ENCODE measurements at places on chromosomes 1 and 21.

- DNase-seq = no peak
Measured at GRCh38 chr1:65020774-65021173, 54.4 kb upstream of the JAK1 start.

DNA sequence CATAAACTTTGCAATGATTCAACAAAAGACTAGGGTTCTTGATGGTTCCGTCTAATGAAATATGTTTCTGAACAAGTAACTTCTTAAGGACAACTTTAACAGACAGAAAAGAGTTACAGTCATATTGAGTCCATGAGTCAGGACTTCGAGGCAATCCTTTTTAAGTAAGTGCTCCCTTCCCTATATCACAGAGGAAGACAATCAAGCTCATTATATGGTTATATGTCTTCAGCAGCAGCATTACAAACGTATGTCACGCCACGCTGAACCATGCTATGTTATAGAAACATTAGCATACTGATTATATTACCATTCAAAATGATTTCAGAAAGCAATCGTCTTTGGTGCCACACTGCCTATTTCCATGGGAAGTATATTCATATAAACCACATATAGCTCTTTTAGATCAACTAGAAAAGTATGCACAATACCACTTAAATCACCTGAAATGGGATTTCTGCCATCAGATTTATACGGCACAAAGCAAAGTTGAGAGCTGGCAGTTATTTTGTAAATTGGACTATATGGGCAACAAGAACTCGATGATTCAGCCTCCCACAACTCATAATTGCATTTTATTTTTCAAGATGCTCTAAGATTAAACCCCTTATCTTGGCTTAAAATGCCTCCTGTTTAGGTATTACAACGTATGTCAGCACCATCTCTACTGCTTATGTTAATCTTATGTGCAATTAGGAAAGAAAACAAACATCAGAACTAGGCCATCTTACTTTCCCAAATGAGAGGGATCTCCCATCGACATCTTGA is 111.3 kb upstream of the SAMSN1 start:
- DNase-seq = no peak

GRCh38 chr1:167555971-167556714 is 2.6 kb upstream of the CREG1 start:
- peak; percentile 47 for DNase-seq

DNA sequence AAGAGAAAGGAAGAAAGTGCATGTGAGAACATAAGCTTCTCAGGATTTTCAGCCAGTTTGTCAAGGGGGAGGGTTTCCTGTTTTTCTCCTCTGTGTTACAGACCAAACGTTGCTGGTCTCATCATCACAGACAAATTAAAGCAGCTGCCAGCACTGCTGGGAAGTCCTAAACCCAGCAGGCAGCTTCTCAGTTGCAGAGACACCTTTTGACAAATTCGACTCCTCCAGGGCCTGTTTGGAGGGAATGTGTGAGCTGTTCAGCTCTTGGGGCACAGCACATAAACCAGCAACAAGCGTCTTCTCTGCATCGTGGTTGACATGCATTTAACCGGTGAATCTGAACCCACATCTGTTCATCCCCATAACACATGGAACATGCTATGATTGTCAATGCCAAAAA is 454.6 kb upstream of the RUNX1 start:
- no peak for DNase-seq

DNA sequence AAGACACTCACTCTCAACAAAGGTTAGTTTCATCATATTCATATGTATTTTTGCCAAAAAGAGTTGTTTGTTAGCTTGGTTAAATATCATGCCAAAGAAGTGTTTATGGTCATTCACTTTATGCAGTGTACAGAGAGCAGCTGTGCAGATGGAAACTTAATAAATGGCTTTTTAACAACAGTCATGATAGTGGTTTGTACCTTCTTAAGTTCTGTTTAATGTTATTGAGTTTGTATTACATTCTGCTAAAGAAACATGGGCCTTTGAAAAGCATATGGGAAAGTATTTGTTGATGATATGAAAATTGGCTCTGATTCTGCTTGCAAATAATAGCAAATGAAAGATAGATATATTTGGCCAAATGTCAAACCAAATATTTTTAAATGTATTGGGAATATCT is 607.3 kb downstream of the NCAM2 start:
- DNase-seq = no peak

DNA sequence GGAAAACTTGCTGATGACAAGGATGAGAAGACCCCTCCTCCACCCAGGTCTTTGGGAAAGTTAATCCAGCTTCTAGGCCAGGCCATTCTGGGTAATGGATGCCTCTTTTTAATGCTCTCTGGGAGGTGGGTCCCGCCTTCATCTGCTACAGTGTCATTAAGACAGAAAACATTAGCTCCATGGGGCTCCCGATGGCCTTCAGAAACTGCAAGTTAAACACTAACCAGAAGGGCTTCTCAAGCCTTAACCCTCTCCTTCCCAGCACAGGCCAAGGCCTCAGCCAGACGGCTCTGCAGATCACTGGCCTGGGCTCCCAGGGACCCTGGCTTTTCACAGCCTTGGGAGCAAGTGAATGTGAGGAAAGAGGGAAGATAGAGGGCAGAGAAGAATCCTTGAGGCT is 364.9 kb downstream of the MATN1 start:
- no peak for DNase-seq

- no peak for DNase-seq
Measured at GRCh38 chr1:185593271-185593670, 140.9 kb upstream of the HMCN1 start.

- no peak for DNase-seq
Measured at GRCh38 chr1:160133990-160134770, 17.2 kb upstream of the ATP1A4 start.

- no peak for DNase-seq
Measured at GRCh38 chr1:60488847-60489246, 415.3 kb upstream of the C1orf87 start.

DNA sequence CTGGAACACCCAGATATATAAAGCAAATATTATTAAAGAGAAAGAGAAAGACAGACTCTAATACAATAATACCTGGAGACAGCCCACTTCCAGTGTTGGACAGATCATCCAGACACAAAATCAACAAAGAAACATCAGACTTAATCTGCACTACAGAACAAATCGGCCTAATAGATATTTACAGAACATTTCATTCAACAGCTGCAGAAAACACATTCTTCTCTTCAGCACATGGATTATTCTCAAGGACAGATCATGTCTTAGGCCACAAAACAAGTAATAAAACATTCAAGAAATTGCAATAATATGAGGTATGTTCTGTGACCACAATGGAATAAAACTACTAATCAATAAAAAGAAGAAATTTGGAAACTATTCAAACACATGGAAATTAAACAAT is 398.3 kb upstream of the DUSP10 start:
- DNase-seq = no peak

DNA sequence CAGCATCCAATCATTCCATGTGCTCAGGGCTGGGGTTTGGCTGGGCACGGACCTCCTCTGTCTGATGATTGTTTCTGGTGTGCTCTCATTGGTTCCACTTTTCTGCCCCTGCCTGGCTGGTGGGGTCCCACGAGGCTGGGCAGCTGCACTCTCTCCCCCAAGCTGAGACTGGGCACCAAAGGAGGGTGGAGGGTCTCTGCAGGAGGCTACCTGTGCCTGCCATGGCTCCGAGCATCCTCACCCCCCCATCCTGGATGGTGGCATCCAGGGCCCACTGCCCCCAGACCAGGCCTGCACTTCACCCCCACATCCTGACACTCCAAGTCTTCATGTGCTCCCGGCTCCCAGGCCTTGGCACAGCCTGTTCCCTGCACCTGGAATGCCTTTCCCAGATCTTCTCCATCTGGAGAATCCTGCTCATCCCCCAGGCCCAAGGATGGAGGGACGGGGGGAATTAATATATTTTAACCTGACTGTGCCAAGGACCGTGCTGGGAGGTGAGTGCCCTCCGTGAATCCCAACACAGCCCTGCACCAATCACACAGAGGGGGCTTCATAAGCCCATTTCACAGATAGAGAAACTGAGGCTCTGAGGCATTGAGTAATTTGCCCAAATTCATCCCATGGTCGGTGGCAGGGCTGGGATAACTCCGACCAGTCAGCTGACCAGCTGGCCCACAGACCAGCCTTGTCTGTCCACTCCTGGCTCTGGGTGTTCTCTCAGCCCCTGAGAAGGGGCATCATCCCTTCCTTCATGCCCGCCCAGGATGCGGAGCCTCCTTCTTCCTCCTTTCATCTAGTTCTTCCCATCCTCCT is 403.4 kb downstream of the MATN1 start:
- DNase-seq = no peak

DNA sequence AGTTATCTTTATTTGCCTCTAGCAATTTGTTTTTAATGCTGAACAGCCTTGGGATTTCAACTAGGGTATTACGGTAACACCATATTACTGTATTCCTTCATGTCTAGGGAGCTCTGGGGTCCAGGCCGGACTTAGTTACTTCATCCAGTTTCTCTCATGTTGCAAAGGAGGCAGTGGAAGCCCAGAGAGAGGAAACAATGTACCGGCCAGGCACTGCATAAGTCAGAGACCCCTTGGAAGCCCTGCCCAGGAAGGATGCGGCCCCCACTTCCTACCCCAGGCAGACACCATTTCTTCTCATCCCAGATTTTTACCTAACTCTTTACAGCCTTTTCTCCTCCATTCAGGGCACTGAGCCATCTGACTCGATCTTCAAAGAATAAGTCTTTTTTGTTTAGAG is 32.5 kb downstream of the TRABD2B start:
- no peak for DNase-seq

- peak; percentile 11 for DNase-seq
Measured at GRCh38 chr21:43585924-43586413, 73.3 kb downstream of the HSF2BP start.

- DNase-seq = no peak
Measured at GRCh38 chr1:95685081-95685480, 451.1 kb downstream of the RWDD3 start.

- peak; percentile 42 for DNase-seq
Measured at GRCh38 chr1:184425449-184426277, 38.8 kb downstream of the C1orf21 start.

- DNase-seq = no peak
Measured at GRCh38 chr1:166960858-166961474, 14.4 kb downstream of the ILDR2 start.

- DNase-seq = no peak
Measured at GRCh38 chr21:44438531-44439210, 16.6 kb upstream of the LRRC3 start.

DNA sequence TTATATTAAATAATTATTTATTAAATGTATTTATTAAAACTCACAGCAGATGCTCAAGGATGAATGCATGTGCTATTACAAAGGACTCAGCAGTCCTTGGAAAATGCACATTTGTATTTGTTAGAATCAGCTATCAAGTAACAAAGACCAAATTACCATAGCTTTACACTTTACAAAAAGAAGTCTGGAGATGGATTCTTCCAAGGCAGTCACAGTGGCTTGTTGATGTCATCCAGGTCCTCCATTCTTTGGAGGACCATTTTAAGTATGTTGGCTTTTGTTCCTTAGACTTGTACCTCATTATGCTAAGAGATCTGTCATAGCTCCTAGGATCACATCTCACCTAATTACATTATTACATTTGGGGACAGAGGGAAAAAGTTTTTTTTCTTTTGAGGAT is 63.4 kb downstream of the NTMT2 start:
- DNase-seq = no peak

- DNase-seq = no peak
Measured at GRCh38 chr1:36092798-36093185, 4.1 kb downstream of the ADPRS start.

- no peak for DNase-seq
Measured at GRCh38 chr1:153746174-153746573, 18.3 kb downstream of the INTS3 start.

DNA sequence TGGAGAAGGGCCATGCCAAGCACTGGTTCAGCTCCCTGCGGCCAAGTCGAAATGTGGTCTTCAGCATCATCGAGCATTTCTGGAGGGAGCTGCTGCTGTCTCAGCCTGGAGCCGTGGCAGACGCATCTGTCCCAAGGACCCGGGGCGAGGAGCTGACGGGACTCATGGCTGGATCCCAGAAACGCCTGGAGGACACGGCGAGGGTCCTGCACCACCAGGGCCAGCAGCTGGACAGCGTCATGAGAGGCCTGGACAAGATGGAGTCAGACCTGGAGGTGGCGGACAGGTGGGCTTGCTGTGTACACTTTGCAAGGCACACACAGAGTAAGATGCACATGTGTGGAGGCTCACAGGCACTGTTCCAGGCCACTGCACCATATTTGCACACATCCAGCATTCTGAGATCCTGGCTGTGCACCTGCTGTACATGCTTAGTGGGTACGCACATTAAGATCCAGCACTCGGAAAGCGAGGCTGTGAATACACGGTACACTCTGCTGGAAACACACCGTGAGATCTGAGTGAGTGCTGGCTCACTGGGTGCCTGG is 12.8 kb downstream of the SNAP47 start:
- no peak for DNase-seq

- DNase-seq = no peak
Measured at GRCh38 chr1:186481303-186481888, 20.5 kb upstream of the PDC start.

GRCh38 chr1:57860325-57860724 is 436.5 kb upstream of the DAB1 start:
- no peak for DNase-seq

DNA sequence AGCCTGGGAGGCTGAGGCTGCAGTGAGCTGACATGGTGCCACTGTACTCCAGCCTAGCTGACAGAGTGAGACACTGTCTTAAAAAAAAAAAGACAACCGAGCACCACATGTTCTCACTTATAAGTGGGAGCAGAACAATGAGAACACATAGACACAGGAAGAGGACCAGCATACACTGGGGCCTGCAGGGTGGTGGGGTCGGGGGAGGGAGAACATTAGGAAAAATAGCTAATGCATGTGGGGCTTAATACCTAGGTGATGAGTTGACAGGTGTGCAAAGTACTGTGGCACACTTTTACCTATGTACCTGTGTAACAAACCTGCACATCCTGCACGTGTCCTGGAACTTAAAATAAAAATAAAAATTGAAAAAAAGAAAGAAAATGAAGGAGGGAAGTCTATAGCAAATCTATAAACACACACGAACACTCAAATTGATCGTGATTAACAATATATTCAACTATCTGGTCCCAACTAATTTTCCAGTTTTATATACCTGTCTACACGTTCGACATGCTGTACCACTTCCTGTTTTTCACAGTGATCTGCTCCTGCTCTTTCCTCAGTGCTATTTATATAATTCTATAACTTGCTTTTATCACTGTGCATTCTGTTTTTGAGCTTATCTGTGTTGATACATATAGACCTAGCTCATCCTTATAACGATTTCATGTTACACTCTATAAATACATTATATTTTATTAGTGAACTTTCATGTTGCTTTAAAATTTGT is 27.2 kb downstream of the AK5 start:
- DNase-seq = no peak

DNA sequence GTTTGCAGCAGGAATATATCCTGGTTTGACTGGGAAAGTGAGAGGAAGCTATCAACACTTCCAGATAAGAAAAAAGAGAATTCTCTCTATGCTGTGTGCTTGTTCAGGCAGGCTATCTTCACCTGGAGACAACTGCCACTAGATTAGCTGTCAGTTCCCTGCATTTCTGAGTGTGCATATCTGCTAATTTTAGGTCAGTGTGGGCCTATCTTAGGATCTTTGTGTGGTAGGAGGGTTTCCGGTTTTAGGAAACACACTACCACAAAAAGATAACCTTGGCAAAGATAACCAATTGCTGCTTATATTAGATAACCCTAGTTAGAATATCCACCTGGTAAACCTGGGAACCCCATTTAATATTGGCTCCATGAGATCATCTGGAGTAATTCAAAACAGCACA is 22.5 kb upstream of the GBP5 start:
- no peak for DNase-seq
